Renal cortical epithelial cell (primary cell): ENCODE measurements at places on chromosomes 7 and 10.

GRCh38 chr10:125779403-125780327 is 4.0 kb upstream of the MMP21 start:
- DNase-seq: peak; percentile 21

DNA sequence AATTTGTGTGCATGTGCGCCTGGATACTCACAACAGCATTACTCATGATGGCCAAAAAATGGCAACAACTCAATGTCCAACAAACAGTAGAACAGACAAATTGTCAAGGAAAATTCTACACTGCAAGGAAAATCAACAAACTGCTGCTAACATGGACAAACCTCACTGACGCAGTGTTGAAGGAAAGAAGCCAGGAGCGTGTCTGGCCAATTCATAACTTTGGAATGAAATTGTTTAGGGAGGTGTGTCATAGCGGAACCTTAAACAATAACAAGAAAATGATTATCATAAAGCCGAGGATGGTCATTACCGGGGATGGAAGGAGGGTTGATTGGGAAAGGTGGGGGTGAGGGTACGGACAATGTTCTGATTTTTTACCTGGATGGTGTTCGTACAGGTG is 29.1 kb downstream of the ALOX5 start:
- DNase-seq: no peak

- DNase-seq: peak; percentile 80
Measured at GRCh38 chr10:69446229-69446628, 5.0 kb upstream of the TSPAN15 start.

DNA sequence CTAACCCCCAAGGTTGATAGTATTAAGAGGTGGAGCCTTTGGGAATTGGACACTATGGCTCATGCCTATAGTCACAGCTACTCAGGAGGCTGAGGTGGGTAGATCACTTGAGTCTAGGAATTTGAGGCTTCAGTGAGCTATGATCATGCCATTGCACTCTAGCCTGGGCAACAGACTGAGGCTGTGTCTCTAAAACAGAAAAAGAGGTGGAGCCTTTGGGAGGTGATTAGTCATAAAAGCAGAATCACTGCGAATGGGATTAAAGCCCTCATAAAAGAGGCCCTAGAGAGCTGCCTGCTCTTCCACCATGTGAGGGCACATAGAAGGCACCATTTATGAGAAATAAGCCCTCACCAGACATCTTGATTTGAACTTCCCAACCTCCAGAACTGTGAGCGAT is 81.9 kb downstream of the SKAP2 start:
- peak; percentile 32 for DNase-seq

GRCh38 chr7:74226633-74227032 is 16.8 kb downstream of the LAT2 start:
- DNase-seq: no peak

GRCh38 chr10:43259213-43259991 is 7.5 kb downstream of the RASGEF1A start:
- no peak for DNase-seq

- no peak for DNase-seq
Measured at GRCh38 chr7:103119791-103120291, 29.1 kb downstream of the NAPEPLD start.

DNA sequence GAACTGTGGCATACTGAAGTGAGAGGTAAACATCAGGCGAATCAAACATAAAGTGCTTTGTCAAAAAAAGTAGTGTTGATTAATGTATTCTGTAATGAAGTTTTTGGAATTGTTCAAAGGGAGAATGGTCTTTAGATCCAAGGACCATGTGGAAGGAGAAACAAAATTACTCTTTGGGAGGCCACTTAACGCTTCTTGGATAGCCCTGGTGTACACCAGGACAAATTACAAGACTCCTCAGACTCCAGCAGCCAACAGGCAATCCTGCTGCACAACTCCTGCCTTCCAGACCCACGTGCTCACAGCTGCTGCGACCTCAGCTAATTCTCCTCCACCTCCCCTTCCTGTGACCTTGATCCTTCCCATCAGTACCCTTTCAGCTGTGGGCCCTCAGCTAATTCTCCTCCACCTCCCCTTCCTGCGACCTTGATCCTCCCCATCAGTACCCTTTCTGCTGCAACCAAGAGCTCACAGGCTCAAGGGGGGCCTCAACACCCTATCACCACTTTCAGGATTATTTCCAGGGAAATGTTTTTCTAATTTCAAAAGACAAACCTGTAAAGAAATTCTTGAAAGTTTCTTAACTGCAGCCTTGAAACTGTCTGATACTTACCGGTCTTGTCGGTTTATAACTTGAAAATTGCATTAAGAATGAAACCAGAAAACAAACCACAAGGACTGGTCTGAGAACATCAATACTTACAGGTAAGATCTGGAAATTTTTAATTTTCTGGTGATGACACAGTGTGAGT is 29.7 kb upstream of the DDC start:
- no peak for DNase-seq

DNA sequence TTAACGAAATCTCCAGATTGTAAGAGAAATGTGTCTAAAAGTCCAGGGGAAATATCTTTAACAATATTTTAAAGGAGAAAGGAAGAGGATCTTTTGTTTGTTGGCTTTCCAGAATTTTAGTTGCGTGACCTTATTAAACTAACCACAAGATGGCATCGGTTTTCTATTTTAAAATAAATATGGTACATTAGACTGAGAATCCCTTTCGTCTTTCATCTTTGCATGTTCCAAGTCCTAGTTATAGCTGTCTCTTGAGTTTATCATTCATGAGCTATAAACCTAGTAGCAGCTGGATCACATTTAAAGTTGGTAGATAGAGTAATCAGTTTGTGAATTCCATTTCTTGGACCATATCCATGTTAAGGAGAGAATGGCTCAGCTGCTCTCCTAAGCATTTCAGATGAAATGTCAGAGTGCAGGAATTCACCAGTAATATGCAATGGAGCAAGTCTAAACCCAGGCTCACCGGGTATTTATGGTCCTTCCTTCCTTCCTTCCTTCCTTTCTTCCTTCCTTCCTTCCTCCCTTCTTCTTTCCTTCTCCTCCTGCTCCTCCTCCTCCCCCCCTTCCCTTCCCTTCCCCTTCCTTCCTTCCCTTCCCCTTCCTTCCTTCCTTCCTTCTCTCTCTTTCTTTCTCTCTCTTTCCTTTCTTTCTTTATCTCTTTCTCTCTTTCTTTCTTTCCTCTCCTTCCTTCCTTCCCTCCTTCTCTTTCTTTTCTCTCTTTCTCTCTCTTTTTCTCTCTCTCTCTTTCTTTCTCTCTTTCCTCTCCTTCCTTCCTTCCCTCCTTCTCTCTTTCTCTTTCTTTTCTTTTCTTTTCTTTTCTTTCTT is 57.8 kb upstream of the RAB18 start:
- DNase-seq: peak; percentile 37
